ENCODE measurements at places on chromosomes 11 and 22.

GRCh38 chr11:35146711-35147110 lies 7.7 kb downstream of the CD44 start:
- DNase-seq = no peak

GRCh38 chr11:112792070-112792469 lies 169.2 kb upstream of the NCAM1 start:
- DNase-seq = no peak

DNA sequence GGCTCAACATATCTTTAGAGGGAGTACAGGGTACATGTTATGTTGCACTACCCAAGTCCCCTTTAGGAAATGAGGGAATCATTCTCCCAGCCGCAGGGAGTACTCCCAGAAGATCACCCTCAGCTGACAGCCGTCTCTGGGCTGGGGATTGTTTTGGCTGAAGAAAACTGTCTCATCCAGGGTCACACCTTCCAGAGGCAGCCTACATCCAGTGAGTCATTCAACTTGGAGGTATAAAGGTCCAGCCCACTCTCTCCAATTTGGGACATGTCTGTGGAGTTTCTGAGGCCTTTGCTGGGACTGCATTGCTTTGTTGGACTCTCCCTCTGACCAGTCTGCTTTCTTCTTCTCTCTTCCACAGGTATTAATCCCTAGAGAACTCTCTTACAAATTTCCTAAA lies 42.1 kb downstream of the RASSF10 start:
- no peak for DNase-seq

DNA sequence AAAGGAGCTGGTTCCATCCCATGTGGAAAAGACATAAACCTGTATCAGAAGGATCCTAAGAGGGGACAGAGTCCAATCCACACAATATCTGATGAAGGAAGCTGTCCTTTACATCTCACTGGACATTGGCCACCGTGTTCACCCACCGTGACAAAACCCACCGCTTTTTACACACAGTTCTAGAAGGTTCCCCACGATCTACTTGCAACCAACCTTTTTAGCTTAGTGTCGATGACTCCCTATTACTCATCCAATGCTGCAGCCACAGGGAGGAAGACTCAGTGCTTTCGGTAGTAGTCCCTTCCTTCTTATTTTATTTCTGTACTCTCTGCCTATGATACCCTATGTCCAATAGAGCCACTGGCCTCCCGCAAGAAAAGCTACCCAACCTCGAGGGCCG lies 65.4 kb downstream of the MAPK1 start:
- DNase-seq = no peak

DNA sequence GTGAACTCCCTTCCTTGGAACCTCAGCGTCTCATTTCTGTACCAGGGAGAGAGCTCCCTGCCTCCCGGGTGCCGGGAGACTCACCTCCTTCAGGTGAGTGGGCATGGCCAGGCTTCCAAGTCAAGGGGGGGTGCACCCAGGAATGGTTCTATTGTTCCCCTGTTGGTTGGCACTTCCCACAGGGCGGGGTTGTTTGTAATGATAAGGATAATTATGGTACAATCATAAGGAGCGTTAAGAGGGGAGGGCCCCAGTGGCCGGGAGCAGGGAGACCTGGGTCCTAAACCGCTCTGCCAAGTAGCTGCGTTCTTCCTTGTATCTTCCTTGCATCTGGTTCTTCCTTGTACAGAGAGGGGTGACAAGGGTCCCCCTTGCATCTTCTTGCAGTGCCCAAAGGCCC lies 79.1 kb downstream of the LRRC32 start:
- DNase-seq = no peak

GRCh38 chr11:3994030-3994640 lies 100.5 kb upstream of the RRM1 start:
- DNase-seq = no peak

GRCh38 chr11:32244453-32244852 lies 153.6 kb downstream of the RCN1 start:
- no peak for DNase-seq

- peak; percentile 20 for DNase-seq
Observed at GRCh38 chr22:19855504-19856409, 1.1 kb upstream of the GNB1L start.

DNA sequence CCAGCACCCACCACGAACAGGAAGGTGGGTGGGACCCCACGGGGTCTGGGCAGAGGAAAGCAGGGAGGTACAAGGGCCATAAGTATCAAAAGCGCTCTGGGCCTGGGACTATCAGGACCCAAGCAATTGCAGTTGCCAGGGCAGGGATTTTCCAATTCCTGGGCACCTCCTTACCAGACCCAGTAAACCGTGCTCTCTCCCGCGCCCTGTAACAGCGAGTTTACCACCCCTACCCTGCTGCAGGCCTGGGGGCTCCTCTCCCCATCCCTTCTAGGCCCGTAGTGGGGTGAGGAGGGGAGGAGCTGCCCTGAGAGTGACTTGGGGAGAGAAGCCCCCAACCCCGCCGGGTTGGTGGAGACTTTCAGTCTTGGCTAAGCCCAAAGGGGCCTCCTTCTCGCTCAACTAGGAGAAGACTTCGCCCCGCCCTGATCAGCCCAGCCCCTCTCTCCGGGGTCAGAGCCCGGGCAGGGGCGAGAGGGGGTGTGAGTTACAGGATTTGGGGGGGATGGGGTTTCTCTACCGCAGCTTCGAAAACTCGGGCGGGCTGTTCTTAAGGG lies 5.4 kb downstream of the PAX6 start:
- DNase-seq = no peak

- DNase-seq = peak; percentile 53
Observed at GRCh38 chr22:24681236-24681635, 78.2 kb downstream of the GGT1 start.

DNA sequence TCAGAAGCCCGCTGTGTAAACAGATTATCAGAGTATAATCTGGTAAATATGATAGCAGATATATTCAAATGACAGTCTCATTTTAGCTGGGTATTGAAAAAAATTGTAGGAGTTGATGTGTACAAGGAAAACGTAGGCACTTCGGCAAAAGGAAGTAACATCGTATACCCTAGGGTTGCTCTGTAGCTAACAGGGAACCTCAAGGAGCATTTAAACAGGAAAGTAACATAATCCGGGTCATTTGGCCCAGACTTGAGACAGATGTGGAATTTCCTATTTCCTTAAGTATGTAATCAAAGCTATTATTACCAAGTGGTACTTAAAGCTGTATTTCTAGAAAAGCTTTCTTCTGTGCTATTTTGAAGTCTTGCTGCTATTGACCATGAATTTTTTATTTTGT lies 215.6 kb downstream of the DDX10 start:
- DNase-seq = no peak

GRCh38 chr11:82703226-82703625 lies 30.4 kb downstream of the FAM181B start:
- no peak for DNase-seq

DNA sequence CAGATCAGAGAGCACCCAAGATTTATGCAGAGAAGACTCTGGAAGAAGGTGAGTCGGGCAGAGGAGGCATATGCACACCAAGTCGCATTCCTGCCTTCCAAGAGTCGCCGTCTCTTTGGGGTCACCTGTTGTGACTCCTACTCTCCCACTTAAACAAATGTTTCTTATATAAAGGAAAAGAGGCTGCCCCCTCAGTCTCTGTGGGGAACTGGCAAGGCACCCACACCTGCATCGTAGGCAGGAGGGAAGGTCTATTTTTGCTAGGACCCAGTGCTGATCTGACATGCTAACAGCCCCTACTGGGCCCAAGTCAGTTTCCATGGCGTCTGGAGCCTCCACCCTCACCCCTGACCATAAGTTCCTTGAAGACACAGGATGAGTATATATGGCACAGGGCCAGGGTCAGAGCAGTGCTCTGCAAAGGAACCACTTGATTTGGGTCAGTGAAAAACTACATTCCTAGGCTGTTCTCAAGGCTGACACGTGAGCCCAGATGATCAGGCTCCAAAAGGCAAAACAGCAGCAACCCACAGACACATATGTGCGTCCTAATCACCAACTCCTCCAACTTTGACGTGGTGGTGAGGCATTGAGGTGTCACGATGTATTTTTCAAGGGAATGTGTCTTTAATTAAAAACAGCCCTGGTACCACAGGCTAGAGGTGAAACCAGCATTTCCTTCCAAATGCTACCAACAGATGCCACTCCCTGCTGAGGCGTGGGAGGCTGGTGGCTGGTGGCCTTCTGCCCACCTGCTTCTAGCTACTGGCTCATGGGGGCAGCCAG lies 55.6 kb upstream of the CSNK2A3 start:
- no peak for DNase-seq

DNA sequence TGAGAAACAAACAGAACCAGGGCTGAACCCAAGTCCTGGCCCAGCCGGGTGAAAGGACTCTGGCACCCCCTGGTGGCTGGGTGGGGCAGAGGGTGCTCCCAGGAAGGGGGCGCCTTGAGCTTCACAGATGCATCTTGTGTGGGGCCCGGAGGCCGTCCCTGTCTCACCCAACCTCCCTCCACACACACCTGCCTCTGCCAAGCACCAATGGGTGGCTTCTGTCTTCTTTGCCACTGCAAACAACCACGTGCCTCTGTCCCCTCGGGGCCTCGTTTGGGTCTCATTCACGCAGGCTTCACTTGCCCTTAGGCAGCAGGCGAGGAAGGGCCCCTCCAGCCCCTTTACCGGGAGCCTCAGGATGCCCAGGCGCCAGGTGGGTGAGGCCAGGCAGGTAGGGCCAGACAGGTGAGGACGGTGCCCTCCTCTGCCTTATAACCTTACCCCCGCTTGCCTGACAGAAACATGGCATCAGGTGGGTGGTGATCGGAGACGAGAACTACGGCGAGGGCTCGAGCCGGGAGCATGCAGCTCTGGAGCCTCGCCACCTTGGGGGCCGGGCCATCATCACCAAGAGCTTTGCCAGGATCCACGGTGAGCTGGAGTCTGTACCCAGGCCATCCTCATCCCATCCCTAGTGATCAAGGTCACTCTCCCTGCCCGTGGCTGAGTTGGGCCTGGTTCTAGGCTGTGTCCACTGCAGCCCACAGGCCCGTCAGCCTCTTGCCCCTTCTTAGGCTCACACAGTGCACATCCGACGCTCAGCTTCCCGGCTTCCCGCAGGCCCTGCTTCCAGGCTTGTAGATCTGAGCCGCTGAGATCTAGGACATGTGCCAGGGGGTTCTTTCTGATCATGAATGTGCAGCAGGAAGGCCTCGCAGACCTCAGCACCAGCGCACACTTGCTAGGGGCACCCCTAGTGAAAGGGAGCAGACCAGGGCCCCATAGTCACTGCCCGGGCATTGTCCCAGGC lies 17.2 kb downstream of the POLR3H start:
- no peak for DNase-seq

DNA sequence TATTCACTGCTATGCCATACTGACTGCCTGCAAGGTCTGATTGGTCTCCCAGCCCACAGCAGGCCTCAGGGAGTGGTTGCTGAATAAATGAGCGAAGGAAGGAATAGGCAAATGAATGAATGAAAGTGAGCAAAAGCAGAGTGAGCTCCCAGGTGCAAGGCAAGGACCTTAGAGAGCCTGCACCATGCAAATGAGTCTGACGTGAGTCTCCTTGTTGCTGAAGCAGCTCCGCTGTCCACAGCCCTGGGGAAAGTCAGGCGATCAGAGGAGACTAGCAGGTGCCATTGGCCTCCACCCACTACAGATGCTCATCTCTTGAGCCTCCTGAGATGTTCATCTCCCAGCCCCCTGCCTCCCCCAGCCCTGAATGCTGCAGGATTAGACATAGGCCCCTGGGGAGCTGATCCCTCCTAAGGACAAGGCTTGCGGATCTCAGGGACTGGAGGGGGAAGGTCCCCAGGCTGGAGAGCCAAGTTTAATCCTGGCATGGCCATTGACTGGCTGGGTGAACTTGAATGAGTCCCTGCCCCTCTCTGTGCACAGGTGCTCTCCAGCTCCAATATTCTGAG lies 22.1 kb downstream of the GDPD5 start:
- no peak for DNase-seq

DNA sequence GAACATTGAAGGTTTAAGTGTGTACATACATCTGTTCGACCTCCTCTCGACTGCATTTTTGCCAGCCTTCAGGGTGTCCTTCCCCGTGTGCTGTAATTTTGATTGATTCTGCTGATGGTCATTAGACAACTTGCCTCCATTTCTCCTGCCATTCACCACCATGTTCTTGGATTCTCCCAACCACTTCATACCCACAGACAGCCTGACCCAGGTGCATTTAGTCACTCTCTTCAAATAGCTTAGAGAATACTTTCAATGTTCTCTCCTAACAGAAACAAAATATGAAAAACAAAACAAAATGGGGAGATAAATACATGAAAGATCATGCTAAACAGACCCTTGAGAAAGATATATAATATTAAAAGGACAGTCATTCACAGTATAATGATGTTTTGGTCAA lies 23.2 kb downstream of the KMT5B start:
- no peak for DNase-seq

DNA sequence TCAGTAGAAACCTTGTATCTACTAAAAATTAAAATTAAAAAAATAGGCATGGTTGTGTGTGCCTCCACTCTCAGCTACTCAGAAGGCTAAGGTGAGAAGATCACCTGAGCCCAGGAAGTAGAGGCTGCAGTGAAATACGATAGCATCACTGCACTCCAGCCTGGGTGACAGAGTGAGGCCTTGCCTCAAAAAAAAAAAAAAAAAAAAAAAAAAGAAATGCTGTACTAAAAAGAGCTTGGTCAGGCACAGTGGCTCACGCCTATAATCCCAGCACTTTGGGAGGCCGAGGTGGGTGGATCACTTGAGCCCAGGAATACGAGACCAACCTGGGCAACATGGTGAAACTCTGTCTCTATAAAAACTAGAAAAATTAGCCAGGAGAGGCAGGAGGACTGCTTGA lies 36.5 kb downstream of the SBF2 start:
- no peak for DNase-seq

DNA sequence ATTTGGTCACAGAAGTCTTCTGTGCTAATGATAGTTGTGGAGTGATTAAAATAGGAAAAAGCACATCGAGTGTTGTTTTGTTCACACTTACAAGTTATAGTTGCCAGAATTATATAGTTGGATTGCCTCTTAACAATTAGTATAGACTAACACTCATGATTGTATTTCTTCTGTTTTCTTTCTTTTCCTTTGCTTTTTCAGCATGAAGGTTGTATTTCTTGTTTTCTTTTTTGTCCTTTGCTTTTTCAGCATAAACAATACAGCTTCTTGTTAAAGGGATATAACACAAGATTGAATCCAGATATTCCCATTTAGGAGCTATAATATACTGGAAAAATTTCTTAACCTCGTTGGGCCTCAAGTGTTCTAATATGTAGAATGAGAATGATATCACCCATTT lies 31.1 kb downstream of the ACER3 start:
- no peak for DNase-seq
